ENCODE measurements at places on chromosomes 2 and 18. TPM values are rescaled to one million over a fixed set of nuclear protein-coding genes. Genes with fewer than 3 reads are reported as not detected.

Gene GRHL1
- 0.86 TPM for total RNA-seq

Gene BARD1
- total RNA-seq, result 19.9 TPM

Gene M1AP
- total RNA-seq, result not detected

Gene ATP6V1B1
- 0.07 TPM for total RNA-seq

Gene FSHR
- total RNA-seq, result not detected

Gene NEURL3
- total RNA-seq, result not detected

Gene SEH1L
- 63.2 TPM for total RNA-seq

Gene STPG4
- total RNA-seq, result 0.13 TPM

Gene COLEC12
- total RNA-seq, result 30.2 TPM

Gene APOB
- total RNA-seq, result 1.3 TPM

Gene MYL12A
- 844 TPM for total RNA-seq

Gene LRP2
- under 0.01 TPM for total RNA-seq

Gene SLC9A2
- total RNA-seq, result under 0.01 TPM

Gene SCN7A
- not detected for total RNA-seq

Gene VAMP5
- total RNA-seq, result 47.5 TPM

Gene CPO
- not detected for total RNA-seq

Gene DIPK1C
- total RNA-seq, result not detected

Gene CTAGE1
- not detected for total RNA-seq

Gene TMEM198
- not detected for total RNA-seq

Gene CDH2
- 42.4 TPM for total RNA-seq

Gene MOGAT1
- total RNA-seq, result not detected

Gene GORASP2
- 70.1 TPM for total RNA-seq

Gene TAF4B
- 7.0 TPM for total RNA-seq

Gene NYAP2
- not detected for total RNA-seq

Gene PLEKHA3
- total RNA-seq, result 18.2 TPM

Gene IL1F10
- total RNA-seq, result not detected

Gene GPBAR1
- total RNA-seq, result 0.40 TPM

Gene SCN9A
- 1.1 TPM for total RNA-seq

Gene IL36RN
- not detected for total RNA-seq

Gene NXPH2
- total RNA-seq, result not detected

Gene KCNG2
- total RNA-seq, result not detected

Gene KIAA2012
- not detected for total RNA-seq

Gene MOCOS
- 0.53 TPM for total RNA-seq

Gene SERPINB4
- not detected for total RNA-seq

Gene LYPD6B
- not detected for total RNA-seq

Gene MATN3
- total RNA-seq, result 3.5 TPM

Gene SGPP2
- not detected for total RNA-seq

Gene REG3G
- not detected for total RNA-seq

Gene MYO3B
- total RNA-seq, result under 0.01 TPM

Gene IKZF2
- 0.93 TPM for total RNA-seq

Gene AMER3
- not detected for total RNA-seq

Gene CRYGA
- total RNA-seq, result not detected

Gene UGT1A3
- total RNA-seq, result not detected

Gene FAM110C
- not detected for total RNA-seq

Gene FBXO15
- total RNA-seq, result not detected

Gene HOXD8
- not detected for total RNA-seq

Gene C18orf54
- total RNA-seq, result 26.9 TPM

Gene EML6
- total RNA-seq, result 0.80 TPM

Gene DYNAP
- not detected for total RNA-seq

Gene RFTN2
- 6.5 TPM for total RNA-seq

Gene ZNF804A
- under 0.01 TPM for total RNA-seq
